Cardiac muscle cell (in vitro differentiated cells and primary cell): ENCODE measurements at places on chromosomes 7 and 10. TPM values are rescaled to one million over a fixed set of nuclear protein-coding genes. Genes with fewer than 3 reads are reported as not detected.
A peak's percentile ranks its signal among the peaks of the same experiment; 100 is the strongest.

GRCh38 chr7:20542594-20542993 is 72.9 kb upstream of the ABCB5 start:
- no peak overlapping the region for H3K27ac ChIP-seq
- no peaks in the 10 kb centered on the region for H3K36me3 ChIP-seq
- H3K4me3 ChIP-seq = no peak overlapping the region
- no peaks in the 10 kb centered on the region for H3K27me3 ChIP-seq
- H3K4me1 ChIP-seq = no peaks in the 10 kb centered on the region

GRCh38 chr10:28478646-28479045 is 54.3 kb upstream of the WAC start:
- DNase-seq = no peak
- no peaks in the 10 kb centered on the region for H3K36me3 ChIP-seq
- H3K27me3 ChIP-seq = no peaks in the 10 kb centered on the region
- peaks cover 3% of the 10 kb centered on the region for H3K4me1 ChIP-seq

DNA sequence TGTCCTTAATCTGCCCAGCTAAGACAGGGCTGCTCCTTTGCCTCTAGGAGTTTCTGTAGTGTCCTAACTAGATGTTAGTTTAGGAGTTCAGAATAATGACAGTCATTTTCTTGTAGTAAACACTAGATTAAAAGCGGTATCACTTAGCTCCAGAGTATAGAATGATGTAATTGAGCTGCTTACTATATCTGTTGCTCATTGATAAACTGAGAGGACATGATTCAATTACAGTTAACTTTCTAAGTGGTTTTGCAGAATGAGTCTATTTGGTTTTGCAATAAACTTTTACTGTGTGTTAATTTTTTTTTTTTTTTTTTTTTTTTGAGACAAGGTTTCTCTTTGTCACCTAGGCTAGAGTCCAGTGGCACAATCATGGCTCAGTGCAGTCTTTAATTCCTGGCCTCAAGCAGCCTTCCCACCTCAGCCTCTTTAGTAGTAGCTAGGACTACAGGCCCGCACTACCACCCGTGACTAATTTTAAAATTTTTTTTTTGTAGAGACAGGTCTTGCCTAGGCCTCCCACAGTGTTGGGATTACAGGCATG is 1.8 kb downstream of the STMP1 start:
- H3K36me3 ChIP-seq = no peaks in the 10 kb centered on the region
- H3K27me3 ChIP-seq = no peaks in the 10 kb centered on the region
- H3K4me3 ChIP-seq = no peak overlapping the region
- DNase-seq = peak; percentile 33

- no peak overlapping the region for H3K27ac ChIP-seq
- H3K36me3 ChIP-seq = no peaks in the 10 kb centered on the region
Observed at GRCh38 chr10:24552346-24553016, 171.2 kb downstream of the ARHGAP21 start.

DNA sequence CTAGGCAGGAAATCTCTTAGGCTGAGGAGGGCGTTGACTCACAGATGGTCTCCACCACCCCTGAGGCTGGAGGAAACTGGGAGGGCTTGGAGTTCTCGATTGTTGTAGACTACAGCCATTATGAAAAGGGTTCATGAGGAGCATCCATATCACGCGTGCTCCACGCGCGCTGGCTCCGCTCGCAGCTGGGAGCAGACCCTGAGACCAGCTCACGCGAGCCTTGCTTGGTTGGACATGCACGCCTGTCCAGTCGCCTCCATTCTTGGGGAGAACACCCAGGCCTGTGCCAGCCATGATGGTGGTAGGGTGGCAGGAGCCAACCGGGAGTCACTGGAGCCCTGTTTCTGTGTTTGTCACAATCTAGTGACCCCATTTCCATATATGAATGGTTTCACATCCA is 139.1 kb downstream of the TCERG1L start:
- no peaks in the 10 kb centered on the region for H3K36me3 ChIP-seq
- H3K4me3 ChIP-seq = no peak overlapping the region
- no peaks in the 10 kb centered on the region for H3K27me3 ChIP-seq
- H3K4me1 ChIP-seq = no peaks in the 10 kb centered on the region

DNA sequence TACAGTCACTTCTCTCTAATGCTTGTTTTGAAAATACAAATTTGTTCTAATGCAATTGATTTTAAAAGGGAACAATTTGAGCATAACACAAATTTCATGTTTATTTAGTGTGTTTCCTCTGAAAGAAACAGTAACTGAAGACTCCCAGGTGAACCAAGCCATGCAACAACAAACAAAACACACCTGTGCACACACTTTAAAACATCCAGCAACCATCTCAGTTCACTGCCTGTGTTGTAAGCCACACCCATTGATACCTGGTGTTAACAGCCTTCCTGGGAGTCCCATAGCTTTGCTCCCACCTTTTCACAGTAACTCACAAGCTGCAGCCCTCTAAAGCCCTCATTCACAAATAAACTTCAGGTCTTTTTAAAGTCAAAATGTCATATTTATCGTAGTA is 89.3 kb downstream of the DOCK4 start:
- H3K27ac ChIP-seq = no peak overlapping the region
- no peak overlapping the region for H3K4me3 ChIP-seq
- no peaks in the 10 kb centered on the region for H3K27me3 ChIP-seq
- DNase-seq = no peak
- H3K4me1 ChIP-seq = no peaks in the 10 kb centered on the region

DNA sequence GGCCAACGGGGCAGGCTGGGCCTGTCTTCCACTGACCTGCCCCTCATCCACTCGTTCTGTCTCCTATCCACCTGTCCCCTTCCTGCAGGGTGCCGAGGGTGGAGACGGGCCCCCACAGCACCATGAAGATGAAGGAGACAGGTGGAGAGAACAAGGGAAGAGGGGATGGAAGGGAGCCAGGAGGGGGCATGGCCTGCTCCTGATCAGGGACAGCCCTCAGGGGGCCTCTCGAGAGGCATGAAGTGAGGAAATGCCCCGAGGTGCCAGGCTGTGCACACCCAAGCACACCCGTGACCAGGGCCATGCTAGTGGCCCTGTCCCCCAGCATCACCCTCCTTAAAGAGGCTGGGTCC is 111.2 kb downstream of the ZMIZ1 start:
- H3K4me1 ChIP-seq = peaks cover 85% of the 10 kb centered on the region
- H3K27me3 ChIP-seq = no peaks in the 10 kb centered on the region
- DNase-seq = no peak
- peak overlapping the region; percentile 95 for H3K27ac ChIP-seq
- no peak overlapping the region for H3K4me3 ChIP-seq

- H3K4me3 ChIP-seq = no peak overlapping the region
- DNase-seq = no peak
- H3K4me1 ChIP-seq = no peaks in the 10 kb centered on the region
- H3K36me3 ChIP-seq = no peaks in the 10 kb centered on the region
Observed at GRCh38 chr7:67764289-67764688, 767.7 kb downstream of the TYW1 start.

GRCh38 chr10:26374426-26374825 is 63.7 kb upstream of the APBB1IP start:
- no peaks in the 10 kb centered on the region for H3K36me3 ChIP-seq
- no peak overlapping the region for H3K4me3 ChIP-seq
- peaks cover 90% of the 10 kb centered on the region for H3K27me3 ChIP-seq
- no peak for DNase-seq
- no peaks in the 10 kb centered on the region for H3K4me1 ChIP-seq
- H3K27ac ChIP-seq = no peak overlapping the region

SLC13A1 gene
- total RNA-seq = not detected in 2 replicates

RBP4 gene
- not detected in 2 replicates for total RNA-seq

ERV3-1 gene
- total RNA-seq = 17.4 and 23.7 TPM in 2 replicates

ARHGEF5 gene
- total RNA-seq = 0.95 and 1.3 TPM in 2 replicates
